GM12892 (cell line): ENCODE measurements at places on chromosomes 5 and 9.

GRCh38 chr5:109692852-109693251 lies 3.1 kb downstream of the MAN2A1 start:
- no peak for DNase-seq

GRCh38 chr5:103260951-103261350 lies 2.4 kb downstream of the MACIR start:
- DNase-seq, result no peak

- no peak for DNase-seq
These were observed 35.9 kb downstream of the ARPC5L start for GRCh38 chr9:124897570-124898460.

- DNase-seq, result no peak
These were observed 38.9 kb downstream of the MFAP3 start for GRCh38 chr5:154077696-154078095.

GRCh38 chr9:98306384-98307145 lies 51.1 kb upstream of the TBC1D2 start:
- no peak for DNase-seq

DNA sequence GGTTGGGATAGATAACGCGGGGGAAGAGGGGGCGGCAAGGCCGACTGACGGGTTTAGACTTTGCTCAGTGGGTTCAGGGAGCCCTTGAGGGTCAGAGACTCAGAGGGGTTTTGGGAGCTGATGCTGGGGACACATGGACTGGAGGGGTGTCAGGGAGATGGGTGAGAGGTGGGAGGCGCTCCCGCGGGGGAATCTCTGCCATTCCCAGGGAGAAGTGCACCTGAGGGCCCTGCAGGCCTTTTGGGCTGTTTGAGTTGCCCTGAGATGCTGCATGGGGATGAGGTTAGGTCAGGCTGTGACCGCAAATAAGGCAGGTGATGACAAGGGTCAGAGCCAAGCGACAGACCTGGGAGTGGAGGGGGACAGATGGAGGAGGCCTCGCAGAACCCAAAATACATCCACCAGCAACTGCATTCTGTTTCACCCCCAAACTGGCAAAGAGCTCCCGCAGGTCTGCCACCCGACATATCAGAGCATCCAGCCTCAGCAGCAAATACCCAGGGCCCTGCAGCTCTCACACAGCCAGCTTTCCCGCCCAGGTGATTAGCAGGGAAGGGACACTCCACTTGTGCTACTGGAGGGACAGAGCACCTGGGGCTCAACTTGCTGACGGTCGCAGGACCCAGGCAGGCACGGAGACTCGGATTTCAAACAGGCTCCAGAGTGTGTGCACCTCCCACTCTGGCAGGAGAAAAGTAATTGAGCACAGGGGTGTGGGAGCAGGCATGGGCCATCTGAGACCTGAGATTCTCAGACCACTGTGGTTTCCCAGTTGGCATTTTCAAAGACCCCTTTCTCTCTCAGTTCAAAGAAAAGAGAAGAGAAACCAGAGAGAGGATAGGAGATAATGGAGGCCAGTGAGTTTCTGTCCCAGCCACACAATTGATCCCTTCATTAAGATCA lies 26.4 kb downstream of the TMOD1 start:
- DNase-seq, result no peak

- DNase-seq, result no peak
These were observed 65.0 kb downstream of the PKD2L2 start for GRCh38 chr5:137954131-137954879.
